ENCODE measurements at places on chromosomes 6 and 20. TPM values are rescaled to one million over a fixed set of nuclear protein-coding genes. Genes with fewer than 3 reads are reported as not detected.

GRCh38 chr6:138555421-138555988 is 56.2 kb upstream of the NHSL1 start:
- peak; percentile 8 for DNase-seq

- peak; percentile 62 for DNase-seq
These were observed 6.5 kb upstream of the BTN3A2 start for GRCh38 chr6:26358511-26358981.

DNA sequence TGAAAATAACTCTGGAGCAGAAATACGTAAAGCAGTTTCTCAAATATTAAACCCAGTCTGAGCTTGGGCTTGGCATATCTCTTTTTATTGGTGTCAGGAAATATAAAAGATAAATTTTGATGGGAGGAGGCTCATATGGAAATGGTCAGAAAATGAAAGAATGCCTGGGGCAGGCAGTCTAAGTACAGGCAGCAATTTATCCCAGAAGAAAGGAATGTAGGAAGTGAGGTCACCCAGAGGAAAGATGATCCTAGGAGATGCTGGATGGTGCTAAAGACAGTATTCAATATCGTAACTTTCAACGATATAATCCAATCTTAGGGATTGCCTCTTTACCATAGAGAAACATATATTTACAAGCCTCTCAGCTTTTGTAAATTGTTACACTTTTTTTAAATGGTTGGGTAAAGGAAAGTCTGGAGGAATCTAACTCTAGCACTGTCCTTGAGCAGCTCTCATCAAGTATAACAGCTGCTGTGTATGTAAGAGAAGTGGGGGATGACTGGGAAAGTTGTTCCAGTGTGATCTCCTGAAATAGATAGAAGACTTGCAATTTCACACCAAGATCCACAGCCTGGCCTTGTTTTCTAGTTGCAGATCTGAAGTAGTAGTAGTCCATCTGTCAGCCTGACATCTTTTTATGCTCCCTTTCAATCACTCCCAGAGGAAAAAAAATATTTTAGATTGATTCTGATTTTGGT is 256.9 kb upstream of the SASH1 start:
- no peak for DNase-seq

DNA sequence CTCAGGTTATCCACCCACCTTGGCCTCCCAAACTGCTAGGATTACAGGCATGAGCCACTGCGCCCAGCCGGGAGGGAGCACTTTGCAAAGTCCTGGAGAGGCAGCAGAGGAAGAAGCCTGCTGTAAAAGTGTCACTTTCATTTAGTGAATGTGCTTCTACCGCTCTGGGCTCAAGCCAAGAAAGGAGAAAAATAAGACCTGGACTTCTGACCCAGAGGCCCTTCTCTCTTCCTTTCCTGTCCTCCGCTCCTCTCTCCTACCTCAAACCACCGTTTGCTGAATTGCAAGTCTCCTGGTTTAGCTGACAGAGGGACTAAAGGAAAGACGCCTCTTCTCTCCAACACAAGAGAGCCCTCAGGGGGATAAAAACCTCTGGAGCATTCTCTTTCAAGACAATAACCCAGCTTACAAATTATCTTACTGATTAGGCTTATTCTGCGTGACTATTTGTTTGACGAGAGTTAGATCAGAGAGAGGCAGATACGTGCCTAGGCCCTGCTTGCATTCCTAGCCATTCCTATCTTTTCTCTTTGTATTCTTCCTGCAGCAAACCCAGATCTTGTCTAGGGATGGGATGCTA is 84.2 kb upstream of the SLC22A23 start:
- no peak for DNase-seq

DNA sequence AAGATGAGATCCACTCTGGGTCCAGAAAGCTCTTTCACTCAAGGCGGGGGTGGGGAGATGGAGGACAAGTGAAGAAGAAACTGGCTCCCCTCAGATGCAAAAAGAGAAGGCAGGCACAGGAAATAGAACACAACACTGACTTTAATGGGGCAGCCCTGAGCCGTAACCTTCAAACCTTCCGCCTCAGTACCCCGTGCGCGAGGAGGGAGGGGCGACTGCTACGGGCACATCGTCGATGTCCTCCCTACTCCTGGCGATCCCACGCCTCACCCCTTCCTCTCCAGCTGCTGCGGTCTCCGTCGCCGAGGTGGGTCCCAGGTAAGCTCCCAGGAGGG is 3.9 kb downstream of the SPEF1 start:
- DNase-seq: no peak

DNA sequence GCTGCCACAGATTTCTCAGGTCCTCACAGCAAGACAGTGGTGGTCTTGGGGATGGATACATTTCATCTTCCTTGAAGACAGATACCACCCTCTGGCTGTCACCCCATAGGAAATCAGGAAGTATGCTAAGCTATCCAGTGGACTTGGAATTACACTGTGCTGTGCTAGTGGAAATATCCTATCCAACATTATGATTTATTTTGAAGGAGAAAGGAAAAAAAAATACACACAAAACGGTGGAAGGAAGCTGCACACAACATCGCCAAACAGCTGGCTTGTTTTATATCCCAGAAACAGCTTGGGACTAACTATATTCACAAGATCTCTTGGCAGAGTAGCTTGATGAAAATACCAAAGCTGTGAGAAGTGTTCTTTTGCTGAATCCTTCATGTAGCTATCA is 257.6 kb downstream of the LAMA2 start:
- DNase-seq: no peak

GRCh38 chr6:52424513-52424912 is 4.4 kb downstream of the EFHC1 start:
- no peak for DNase-seq

DNA sequence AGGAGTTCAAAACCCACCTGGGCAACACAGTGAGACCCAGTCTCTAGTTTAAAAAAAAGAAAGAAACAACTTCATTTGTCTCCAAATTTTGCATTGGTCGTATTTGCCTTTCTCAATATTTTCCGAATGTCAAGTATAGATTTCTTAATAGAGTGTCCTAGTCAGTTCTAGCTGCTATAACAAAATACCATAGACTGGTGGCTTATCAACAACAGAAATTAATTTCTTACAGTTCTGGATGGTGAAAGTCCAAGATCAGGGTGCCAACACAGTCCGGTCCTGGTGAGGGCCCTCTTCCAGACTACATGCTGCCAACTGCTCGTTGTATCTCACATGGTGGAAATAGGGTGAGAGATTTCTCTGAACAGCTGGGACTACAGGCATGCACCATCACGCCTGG is 34.0 kb downstream of the NQO2 start:
- no peak for DNase-seq

GRCh38 chr20:51091406-51092195 is 68.7 kb upstream of the KCNG1 start:
- no peak for DNase-seq

The SLC35F1 gene
- polyA plus RNA-seq: 0.07 TPM

The PERP gene
- polyA plus RNA-seq: 2.4 TPM

The ACTL10 gene
- polyA plus RNA-seq: 3.6 TPM
